ENCODE measurements at places on chromosomes 2 and 18. TPM values are rescaled to one million over a fixed set of nuclear protein-coding genes. Genes with fewer than 3 reads are reported as not detected.

The ARMC9 gene
- total RNA-seq: 43.1 TPM

The RAB12 gene
- total RNA-seq: 50.2 TPM

- DNase-seq: no peak
- peaks cover 35% of the 10 kb centered on the region for H3K36me3 ChIP-seq
- no peak overlapping the region for H3K27ac ChIP-seq
Observed at GRCh38 chr2:74893332-74893731, 59.4 kb downstream of the HK2 start.

GRCh38 chr18:48994044-48994651 lies 43.4 kb upstream of the SMAD7 start:
- H3K4me3 ChIP-seq: no peak overlapping the region
- H3K27me3 ChIP-seq: no peaks in the 10 kb centered on the region
- H3K27ac ChIP-seq: peak overlapping the region; percentile 31
- no peaks in the 10 kb centered on the region for H3K36me3 ChIP-seq
- DNase-seq: peak; percentile 77

GRCh38 chr2:97651114-97651513 lies 5.3 kb downstream of the COX5B start:
- peaks cover 49% of the 10 kb centered on the region for H3K36me3 ChIP-seq
- H3K4me1 ChIP-seq: peaks cover 10% of the 10 kb centered on the region
- no peaks in the 10 kb centered on the region for H3K27me3 ChIP-seq
- no peak overlapping the region for H3K27ac ChIP-seq
- H3K4me3 ChIP-seq: no peak overlapping the region

GRCh38 chr18:34848156-34848555 lies 138.1 kb downstream of the DTNA start:
- H3K27ac ChIP-seq: no peak overlapping the region
- no peaks in the 10 kb centered on the region for H3K4me1 ChIP-seq
- H3K27me3 ChIP-seq: no peaks in the 10 kb centered on the region

Data from lower lobe of right lung (tissue), 2 donors.